ENCODE measurements at places on chromosomes 7 and 10.
A peak's percentile ranks its signal among the peaks of the same experiment; 100 is the strongest.

- no peak for DNase-seq
Observed at GRCh38 chr10:43136432-43136831, 1.8 kb upstream of the CSGALNACT2 start.

DNA sequence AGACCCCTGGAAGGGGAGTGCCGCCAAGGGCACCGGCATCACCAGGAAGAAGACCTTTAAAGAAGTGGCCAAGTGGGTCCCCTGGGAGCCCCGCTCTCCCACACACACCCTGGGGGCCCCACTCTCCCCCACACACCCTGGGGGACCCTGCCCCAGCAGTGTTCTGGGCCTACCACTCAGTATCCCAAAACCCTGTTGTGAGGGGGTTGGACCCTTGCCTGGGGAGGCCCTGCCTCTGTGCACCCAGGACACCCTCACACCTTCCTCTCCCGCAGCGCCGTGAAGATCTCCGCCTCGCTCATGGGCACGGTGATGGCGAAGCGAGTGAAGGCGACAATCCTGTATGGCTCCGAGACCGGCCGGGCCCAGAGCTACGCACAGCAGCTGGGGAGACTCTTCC, 10.7 kb downstream of the NOS3 start:
- no peak for DNase-seq

DNA sequence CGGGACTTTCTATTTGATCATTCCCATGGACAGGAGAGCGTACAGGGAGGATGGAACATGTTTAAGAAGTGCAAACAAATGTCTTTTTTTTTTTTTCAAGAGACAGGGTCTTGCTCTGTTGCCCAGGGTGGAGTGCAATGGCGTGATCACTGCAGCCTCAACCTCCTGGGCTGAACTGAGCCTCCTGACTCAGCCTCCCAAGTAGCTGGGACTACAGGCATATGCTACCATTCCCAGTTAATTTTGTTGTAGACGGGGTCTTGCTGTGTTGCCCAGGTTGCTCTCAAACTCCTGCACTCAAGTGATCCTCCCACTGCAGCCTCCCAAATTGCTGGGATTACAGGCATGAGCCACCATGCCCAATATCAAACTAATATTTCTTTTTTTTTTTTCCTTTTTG, 40.5 kb downstream of the SPDYE5 start:
- no peak for DNase-seq

GRCh38 chr10:117578490-117578889, 35.9 kb downstream of the EMX2 start:
- no peak for DNase-seq

DNA sequence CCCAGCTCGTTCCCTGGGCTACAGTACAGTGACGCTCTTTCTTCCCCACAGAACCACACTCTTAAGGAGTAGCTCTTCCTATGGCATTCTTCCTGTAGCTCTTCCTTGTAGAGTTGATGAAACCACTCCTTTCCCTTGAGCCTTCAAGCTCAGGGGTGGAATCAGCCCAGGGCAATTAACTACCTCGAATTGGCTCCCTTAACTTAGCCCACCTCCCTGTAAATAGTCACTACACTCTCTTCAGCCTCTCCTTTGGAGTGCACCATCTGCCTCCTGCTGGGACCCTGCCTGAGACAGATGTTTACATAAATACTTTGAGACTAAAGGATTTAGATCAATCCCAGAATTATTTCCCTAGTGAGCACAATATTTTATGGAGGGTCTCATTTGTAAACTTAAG, 537.8 kb upstream of the AUTS2 start:
- DNase-seq: no peak

DNA sequence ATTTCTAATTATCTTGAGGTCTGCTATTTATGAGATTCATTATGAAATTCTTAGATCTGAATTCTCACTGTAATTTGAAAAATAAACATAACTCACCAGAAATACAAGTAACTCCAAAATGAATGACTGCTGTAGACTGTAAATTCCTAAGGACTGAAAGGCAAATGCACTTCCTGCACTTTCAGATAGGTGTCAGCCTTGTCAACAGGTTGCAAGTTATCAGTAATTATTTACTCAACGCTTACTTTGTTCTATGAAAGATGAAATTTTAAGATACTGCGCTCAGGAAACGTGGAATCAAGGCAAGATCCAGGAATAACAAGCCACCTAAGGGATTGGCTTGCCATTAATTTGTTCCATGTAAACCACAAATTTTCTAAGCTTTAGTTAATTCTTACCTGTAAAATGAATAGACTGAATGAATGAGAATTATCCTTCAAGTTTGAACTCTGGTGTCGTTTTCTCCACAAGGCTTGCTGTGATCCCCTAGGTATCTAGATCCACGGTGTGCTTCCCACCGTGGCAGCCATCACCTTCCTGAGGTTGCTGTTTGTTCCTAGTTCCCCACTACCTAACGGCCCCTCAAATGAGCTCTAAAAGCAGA, 12.6 kb downstream of the DHX32 start:
- DNase-seq: no peak

DNA sequence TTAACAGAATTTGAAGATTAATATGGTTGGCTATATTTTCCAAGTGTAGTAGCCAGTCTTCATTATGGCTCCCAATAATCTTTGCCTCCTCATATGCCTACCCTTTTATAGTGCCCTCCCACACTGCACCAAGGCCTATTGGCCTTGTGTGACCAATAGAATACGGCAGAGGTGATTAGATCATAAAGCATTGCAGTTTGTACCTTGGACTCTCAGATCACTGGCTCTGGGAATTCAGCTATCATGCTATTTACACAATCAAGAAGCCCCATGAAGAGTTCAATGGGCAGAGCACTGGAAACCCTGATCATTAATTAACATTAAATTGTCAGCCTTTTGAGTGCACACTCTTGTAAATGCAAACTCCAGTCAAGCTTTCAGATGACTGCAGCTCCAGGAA, 154.5 kb upstream of the MAGI2 start:
- DNase-seq: no peak

- DNase-seq: peak; percentile 40
Observed at GRCh38 chr7:23490357-23491135, 20.3 kb upstream of the IGF2BP3 start.

- no peak for DNase-seq
Observed at GRCh38 chr10:78443900-78444571, 410.4 kb downstream of the RPS24 start.

GRCh38 chr10:124238367-124238766, 145.0 kb upstream of the CHST15 start:
- DNase-seq: no peak

DNA sequence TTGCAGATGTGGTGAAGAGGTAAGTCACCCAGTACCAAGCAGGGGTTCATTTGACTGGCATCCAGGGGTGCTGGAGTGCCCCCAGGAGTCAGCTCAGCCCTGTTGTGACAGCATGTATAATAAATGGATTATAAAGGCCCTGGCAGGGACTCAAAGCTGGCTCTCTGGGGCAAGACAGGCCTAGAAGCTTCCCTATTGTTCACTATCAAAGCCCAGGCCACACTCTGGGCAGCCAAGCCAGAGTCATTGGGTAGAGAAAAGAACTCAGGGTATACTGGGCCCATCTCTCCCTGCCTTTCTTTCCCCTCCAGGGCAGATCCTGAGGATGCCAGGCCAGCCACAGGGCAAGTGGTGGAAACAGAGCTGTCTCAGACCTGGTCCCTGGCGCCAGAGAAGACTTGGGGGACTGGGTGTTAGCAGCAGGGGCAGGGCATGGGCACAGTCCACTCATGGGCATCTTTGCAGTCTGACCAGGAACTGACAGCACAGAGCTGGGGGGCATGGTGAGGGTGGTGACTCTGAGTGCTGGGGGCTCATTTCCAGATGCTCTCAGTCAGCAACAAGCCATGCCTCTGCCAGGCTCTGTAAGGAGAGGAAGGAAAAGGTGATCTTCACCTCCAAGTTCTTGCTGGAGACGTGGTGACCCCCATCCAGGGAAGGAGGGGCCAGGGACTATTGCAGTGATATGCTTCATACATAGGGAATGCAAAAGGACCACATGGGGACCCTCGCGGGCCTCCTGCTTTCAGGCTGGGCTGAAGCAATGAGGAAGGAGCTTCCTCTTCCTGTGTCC, 11.7 kb downstream of the RBP3 start:
- DNase-seq: no peak

DNA sequence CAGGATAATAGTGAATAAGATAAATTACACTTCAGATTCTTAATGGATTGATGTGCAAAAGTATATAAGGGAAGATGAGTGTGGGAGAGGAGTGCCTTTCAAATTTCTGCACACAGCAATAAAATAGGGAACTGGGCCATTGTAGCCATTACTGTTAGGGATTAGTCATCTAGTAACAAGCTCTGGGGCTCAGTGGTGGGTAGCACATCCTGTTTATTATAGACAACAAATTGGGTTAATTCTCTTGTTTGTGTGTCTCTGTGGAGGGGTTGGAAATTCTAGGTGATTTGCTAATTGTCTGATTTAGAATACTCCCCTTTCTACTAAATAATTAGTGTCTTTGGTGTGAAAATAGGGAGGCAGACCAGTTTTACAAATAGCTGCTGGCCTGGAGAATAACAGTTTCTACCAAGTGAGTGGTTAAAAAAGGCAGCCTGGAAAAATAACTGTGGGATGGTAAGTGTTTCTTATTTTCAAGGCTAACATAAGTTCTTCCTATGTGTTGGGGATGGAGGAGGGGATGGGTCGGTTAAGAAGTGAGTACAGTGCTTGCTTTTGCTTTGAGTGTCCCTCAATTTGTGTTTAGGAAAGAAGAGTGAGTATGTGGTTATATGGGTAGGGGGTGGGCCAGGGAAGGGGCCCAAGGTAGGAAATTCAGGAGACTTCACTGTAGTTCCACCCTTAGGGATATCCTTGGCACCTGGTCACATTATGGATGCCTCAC, 43.3 kb upstream of the TMEM248 start:
- DNase-seq: no peak

DNA sequence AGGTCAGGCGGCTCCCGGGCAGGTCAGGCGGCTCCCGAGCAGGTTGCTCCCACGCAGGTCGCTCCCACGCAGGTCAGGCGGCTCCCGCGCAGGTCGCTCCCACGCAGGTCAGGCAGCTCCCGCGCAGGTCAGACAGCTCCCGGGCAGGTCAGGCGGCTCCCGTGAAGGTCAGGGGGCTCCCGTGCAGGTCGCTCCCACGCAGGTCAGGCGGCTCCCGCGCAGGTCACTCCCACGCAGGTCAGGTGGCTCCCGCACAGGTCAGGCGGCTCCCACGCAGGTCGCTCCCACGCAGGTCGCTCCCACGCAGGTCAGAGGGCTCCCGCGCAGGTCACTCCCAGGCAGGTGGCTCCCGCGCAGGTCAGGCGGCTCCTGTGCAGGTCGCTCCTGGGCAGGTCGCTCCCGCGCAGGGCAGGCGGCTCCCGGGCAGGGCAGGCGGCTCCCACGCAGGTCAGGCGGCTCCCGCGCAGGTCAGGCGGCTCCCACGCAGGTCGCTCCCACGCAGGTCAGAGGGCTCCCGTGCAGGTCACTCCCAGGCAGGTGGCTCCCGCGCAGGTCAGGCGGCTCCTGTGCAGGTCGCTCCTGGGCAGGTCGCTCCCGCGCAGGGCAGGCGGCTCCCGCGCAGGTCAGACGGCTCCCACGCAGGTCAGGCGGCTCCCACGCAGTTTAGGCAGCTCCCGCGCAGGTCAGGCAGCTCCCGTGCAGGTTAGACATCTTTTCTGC, 30.7 kb downstream of the PTPRN2 start:
- DNase-seq: no peak

DNA sequence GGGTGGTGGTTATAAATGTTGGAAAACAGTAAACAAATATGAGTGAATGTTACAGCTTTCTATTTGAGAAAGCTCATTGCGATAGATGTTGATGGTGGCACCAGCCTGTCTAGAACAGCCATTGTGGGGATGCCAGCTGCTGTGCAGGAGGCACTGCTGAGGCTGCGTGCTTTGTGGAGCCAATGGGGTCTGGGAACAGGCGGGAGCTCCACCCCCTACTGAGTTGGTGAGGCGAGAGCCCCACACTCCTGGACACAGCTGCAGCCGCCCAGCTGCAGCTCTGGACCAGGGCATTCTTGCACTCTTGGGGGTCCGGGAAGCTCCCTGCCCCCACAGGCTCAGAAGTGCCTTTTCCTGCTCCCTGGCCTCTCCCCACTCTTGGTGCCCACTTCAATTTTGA, 1147.1 kb upstream of the LRRTM3 start:
- no peak for DNase-seq

DNA sequence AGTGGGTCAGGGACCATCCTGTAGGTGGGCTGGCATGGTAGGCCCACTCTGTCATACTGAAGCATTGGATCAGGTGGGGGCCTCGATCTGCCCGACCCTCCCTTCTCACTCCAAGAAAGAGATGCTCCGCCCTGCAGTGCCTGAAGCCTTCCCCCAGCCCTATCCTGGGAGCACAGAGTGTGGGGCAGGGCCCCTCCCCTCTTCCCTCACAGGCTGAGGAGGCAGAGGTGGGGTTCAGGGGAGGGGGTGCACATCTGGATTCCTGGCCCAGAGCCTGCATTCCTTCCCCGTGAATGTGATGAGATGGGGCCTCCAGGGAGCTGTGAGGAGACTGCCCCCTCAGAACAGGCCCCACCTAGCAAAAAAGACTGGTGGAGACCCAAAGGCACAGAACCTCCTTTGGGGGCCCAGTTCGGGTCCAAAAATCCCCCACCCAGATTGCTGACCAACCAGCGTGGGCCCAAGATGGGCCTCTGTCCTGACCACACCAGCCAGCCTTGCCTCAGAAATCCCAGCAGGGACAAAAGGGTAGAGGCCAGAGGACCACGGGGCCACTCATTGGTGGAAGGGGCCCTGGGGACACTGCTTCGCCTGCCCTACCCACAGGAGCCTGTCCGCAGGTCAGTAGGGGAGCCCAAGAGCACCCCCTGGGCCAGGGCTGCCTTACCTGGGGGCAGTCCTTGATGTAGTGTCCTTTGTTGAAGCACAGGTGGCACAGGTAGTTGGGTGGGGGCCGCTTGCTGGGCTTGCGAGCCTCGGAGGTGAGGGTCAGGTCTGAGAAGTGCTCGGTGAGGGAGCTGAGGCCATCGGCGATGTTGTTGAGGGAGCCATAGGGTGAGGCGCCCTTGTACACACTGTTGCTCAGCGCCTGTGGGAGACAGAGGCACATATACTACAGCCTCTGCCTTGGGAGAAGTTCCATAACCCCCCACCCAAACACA, 13.3 kb downstream of the ZCCHC24 start:
- DNase-seq: no peak

DNA sequence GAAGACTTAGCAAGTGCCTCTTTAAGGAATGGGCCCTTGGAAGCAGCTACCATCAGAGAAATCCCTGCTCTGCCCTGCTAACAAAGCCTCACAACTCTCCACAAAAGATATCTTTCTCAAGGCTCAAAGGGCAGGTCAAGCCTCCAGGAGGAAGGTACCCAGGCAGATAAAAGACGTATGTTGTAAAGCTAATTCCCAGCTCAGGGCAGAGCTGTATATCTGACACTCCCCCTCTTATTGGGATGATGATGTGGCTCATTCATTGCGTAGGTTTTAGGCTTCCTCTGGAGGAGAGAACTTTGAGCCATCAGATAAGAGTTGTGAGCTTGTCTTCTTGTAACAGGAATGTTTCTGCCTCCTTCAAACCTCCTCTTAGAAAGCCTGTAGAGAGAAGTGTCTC, 145.4 kb downstream of the CALN1 start:
- no peak for DNase-seq

GRCh38 chr10:51786684-51787035, 87.3 kb upstream of the CSTF2T start:
- DNase-seq: no peak

Data from stimulated activated CD4-positive, alpha-beta T cell treated with anti-CD3 and anti-CD28 coated beads, Interleukin-2, amount 100 ng/mL, for 4 hours (primary cell).